ENCODE measurements at places on chromosomes 4 and X. TPM values are rescaled to one million over a fixed set of nuclear protein-coding genes. Genes with fewer than 3 reads are reported as not detected.

GRCh38 chrX:38923451-38923969 is 122.3 kb downstream of the MID1IP1 start:
- no peaks in the 10 kb centered on the region for H3K27me3 ChIP-seq
- H3K36me3 ChIP-seq: no peaks in the 10 kb centered on the region
- H3K27ac ChIP-seq: no peak overlapping the region
- no peak overlapping the region for H3K4me3 ChIP-seq
- DNase-seq: no peak

Gene F8A1
- total RNA-seq: 42.9 TPM

Gene CLIC2
- total RNA-seq: 1.1 TPM

DNA sequence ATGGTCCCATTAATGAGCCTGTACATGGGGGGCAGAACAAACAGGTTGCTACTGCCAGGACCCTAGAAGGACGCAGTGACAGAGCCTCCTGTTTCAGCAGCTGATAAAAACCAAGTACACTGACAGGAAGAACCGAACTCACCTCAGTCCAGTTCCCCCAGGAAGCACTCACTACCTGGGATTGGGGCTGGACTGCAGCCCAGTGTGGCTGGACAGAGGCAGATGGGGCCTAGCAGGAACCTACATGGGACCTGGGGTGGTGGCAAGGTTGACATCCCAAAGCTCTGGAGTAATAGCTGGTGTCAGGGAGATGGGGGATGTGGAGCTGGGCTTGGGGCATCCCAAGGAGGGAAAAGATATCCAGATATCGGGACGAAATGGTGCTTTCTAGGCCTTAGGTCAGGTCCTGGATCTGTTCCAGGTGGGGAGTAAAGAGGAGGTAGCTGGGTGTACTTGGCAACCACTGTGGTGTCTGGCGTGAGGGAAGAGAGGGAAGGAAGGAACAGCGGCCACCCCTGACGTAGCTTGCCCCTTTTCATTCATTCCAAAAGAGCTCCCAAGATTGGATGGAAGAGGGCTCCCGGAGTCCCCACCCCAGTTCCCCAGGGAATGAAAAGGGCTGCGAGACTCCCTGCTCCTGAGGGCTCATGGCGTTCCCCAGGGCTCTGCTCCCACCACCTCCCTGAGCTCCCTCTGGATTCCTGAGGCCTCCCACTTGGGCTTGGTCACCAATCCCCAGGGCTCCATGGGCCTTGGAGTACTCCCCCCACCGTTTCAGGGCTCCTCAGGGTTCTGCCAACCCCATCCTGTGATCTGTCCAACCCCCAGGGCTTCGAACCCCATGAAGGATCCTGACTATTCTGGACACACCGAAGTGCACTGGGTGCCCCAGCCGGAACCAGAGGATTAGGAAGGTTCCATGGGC is 4.5 kb downstream of the EMD start:
- peaks cover 15% of the 10 kb centered on the region for H3K4me1 ChIP-seq
- DNase-seq: no peak
- H3K4me3 ChIP-seq: no peak overlapping the region
- no peak overlapping the region for H3K27ac ChIP-seq
- H3K27me3 ChIP-seq: no peaks in the 10 kb centered on the region
- peaks cover 8% of the 10 kb centered on the region for H3K36me3 ChIP-seq

Gene ENPEP
- not detected for total RNA-seq

- H3K27ac ChIP-seq: no peak overlapping the region
- H3K27me3 ChIP-seq: no peaks in the 10 kb centered on the region
- DNase-seq: no peak
- no peaks in the 10 kb centered on the region for H3K4me1 ChIP-seq
- no peak overlapping the region for H3K4me3 ChIP-seq
Observed at GRCh38 chr4:174648812-174649211, 126.5 kb upstream of the HPGD start.

GRCh38 chrX:153925387-153925738 is 701 bp downstream of the ARHGAP4 start:
- H3K27ac ChIP-seq: peak overlapping the region; percentile 98
- H3K4me3 ChIP-seq: peak overlapping the region; percentile 94
- no peaks in the 10 kb centered on the region for H3K27me3 ChIP-seq
- H3K4me1 ChIP-seq: peaks cover 30% of the 10 kb centered on the region
- DNase-seq: peak; percentile 39

Gene ATP1B4
- total RNA-seq: not detected

DNA sequence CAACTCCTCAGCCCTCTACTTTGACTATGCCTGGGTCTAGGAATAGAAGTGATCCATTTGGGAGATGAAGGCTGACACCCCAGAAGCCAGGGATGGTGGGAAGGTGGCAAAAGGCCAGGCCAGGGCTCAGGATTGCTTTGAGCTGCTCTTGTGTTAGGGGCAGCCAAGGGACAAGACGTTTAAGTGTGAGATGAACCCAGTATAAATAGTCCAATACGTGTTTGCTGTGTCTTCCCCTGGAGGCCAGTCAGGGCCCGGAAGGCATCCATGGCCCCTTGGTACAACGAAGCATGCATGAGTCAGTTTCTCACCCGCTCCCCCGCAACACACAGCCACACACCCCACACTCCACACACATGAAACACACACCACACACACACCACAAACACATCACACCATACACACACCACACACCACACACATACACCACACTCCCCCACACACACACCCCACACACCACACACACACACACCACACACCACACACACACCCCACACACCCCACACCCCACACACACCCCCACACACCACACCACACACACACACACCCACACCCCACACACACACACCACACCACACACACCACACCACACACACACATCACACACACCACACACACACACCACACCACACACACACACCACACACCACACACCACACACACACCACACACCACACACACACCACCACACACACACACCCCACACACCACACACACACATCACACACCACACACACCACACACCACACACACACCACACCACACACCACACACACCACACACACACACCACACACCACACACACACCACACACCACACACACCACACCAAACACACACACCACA is 5.1 kb downstream of the STARD8 start:
- no peaks in the 10 kb centered on the region for H3K4me1 ChIP-seq
- DNase-seq: no peak
- H3K27ac ChIP-seq: no peak overlapping the region
- H3K4me3 ChIP-seq: no peak overlapping the region

Gene NIPAL1
- total RNA-seq: 1.3 TPM

DNA sequence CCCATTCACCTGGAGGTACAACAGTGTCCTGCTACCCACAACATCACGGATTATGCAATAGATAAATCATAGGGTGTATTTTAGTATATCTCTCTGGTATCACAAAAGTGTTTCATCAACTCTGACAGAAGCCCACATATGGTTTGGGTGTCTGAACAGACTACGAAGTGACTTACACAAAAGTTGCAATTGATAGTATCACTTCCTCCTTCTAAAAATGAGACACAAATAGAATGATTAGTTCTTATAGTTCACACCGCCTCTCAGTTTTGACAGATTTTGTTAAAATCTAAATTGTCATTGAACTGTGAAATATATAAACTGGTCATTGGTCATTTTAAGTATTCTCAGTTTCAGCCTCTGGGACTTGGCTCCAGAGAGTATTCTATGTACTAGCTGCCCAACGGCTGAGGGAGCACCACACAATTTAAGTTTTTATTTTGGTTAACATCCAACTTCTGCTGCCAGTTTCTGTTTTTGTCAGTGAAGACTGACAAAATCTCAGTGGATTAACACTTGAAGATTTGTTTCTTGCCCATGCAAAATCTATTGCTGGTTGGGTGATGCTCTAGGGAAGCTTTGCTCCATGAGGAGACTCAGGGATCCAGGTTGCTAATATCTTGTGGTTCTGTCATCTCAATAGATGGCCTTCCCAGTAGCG is 113.8 kb upstream of the PUDP start:
- no peak for DNase-seq
- no peaks in the 10 kb centered on the region for H3K27me3 ChIP-seq
- H3K4me3 ChIP-seq: no peak overlapping the region
- H3K27ac ChIP-seq: no peak overlapping the region
- peaks cover 22% of the 10 kb centered on the region for H3K36me3 ChIP-seq

- no peaks in the 10 kb centered on the region for H3K4me1 ChIP-seq
- H3K27me3 ChIP-seq: no peaks in the 10 kb centered on the region
- H3K4me3 ChIP-seq: no peak overlapping the region
- DNase-seq: no peak
- no peaks in the 10 kb centered on the region for H3K36me3 ChIP-seq
- no peak overlapping the region for H3K27ac ChIP-seq
Observed at GRCh38 chr4:88846206-88846790, 148.7 kb upstream of the NAP1L5 start.

DNA sequence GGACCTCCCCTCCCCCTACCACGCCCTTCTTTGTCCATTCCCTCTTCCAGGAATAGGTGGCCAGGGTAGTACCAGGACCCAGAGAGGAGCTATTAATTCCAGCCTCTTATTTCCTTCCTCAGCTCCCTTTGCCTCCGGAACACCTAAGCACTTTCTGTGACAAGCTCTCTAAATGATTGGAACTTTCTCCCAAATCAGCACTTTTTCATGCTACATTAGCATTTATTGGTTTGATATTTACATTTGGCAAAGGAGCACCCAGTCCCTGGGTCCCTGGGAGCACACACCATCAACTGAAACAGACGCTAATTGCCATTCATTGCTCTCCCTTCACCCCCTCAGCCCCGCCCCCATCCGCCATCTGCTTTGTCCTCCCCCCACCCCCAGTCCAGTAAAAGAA is 182.0 kb upstream of the BCOR start:
- H3K36me3 ChIP-seq: no peaks in the 10 kb centered on the region
- H3K27ac ChIP-seq: no peak overlapping the region
- no peak overlapping the region for H3K4me3 ChIP-seq
- peaks cover 32% of the 10 kb centered on the region for H3K4me1 ChIP-seq

DNA sequence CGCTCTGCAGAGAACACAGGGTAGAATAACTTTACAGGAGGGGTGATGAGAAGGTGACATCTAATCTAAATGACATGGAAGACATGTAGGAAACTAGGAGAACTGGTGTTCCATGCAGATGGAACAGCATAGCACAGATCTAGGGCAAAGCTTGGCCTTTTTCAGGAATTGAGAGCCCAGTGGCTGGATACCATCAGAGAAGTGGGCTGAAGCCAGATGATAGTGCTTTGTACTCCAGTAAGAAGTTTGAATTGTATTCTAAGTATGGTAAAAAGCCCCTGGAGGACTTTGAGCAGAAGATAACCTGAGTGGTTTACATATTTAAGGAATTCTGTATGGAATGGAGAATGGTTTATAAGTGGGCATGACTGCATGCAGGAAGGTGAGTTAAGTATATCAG is 32.8 kb downstream of the ENOPH1 start:
- H3K36me3 ChIP-seq: peaks cover 22% of the 10 kb centered on the region
- no peaks in the 10 kb centered on the region for H3K27me3 ChIP-seq
- H3K4me3 ChIP-seq: no peak overlapping the region
- no peak overlapping the region for H3K27ac ChIP-seq
- DNase-seq: no peak
- H3K4me1 ChIP-seq: peaks cover 2% of the 10 kb centered on the region

Gene DYNLT3
- 27.2 TPM for total RNA-seq

DNA sequence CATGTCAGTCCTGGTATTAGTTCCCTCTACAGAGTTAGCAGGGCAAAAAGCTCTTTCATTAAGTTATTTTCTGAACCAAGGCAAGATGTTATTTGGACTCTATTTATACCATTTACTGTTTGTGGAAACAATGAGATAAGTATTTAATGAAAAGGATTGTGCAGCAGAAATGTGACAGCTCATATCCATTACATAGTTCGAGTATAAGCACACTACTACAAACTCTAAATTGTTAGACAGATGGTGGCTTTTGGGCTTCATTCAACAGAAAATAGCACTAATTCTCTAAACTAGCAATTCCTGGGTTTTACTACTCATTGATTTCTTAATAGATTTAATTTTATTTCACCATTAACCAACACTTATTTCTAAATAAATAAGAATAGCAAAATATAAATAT is 95.2 kb upstream of the ANK2 start:
- no peak overlapping the region for H3K27ac ChIP-seq
- peaks cover 9% of the 10 kb centered on the region for H3K27me3 ChIP-seq
- DNase-seq: no peak
- H3K4me1 ChIP-seq: no peaks in the 10 kb centered on the region

- H3K27ac ChIP-seq: no peak overlapping the region
- H3K4me3 ChIP-seq: no peak overlapping the region
- no peaks in the 10 kb centered on the region for H3K27me3 ChIP-seq
- no peak for DNase-seq
Observed at GRCh38 chrX:71085900-71086299, 9.8 kb upstream of the FOXO4 start.

GRCh38 chr4:9904976-9905587 is 116.2 kb downstream of the SLC2A9 start:
- peaks cover 1% of the 10 kb centered on the region for H3K27me3 ChIP-seq
- H3K4me3 ChIP-seq: no peak overlapping the region
- H3K27ac ChIP-seq: no peak overlapping the region
- DNase-seq: peak; percentile 51

GRCh38 chrX:13463608-13464007 is 105.8 kb upstream of the EGFL6 start:
- DNase-seq: no peak
- no peaks in the 10 kb centered on the region for H3K36me3 ChIP-seq
- no peaks in the 10 kb centered on the region for H3K27me3 ChIP-seq
- no peak overlapping the region for H3K4me3 ChIP-seq

GRCh38 chr4:15677507-15677988 is 4.1 kb upstream of the FAM200B start:
- H3K27me3 ChIP-seq: no peaks in the 10 kb centered on the region
- no peak for DNase-seq
- peaks cover 13% of the 10 kb centered on the region for H3K4me1 ChIP-seq
- H3K36me3 ChIP-seq: peaks cover 12% of the 10 kb centered on the region
- no peak overlapping the region for H3K4me3 ChIP-seq
- no peak overlapping the region for H3K27ac ChIP-seq

Measured in activated CD4-positive, alpha-beta memory T cell treated with anti-CD3 and anti-CD28 coated beads for 36 hours (primary cell).